ENCODE measurements at places on chromosomes 11 and 22.

DNA sequence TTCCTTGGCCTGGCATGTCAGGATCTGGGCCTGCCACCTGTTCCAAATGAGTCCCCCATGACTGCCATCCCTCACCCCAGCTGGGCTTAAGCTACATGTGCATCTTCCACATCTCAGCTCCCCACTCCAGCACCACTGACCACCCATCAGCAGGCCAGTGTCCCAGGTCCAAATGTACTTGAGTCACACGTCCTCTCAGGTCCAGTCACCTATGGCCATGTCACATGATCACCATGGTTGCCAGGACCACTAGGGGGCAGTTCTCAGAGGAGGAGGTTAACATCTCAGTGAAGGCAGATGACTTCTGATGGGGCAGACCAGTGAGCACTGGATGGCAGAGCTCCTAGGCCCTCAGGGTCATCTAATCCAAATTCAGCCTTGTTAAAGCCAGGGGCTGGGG lies 41.9 kb upstream of the WNT11 start:
- no peak for DNase-seq

GRCh38 chr11:60970369-60970774 lies 1.1 kb upstream of the CD6 start:
- DNase-seq, result peak; percentile 62

DNA sequence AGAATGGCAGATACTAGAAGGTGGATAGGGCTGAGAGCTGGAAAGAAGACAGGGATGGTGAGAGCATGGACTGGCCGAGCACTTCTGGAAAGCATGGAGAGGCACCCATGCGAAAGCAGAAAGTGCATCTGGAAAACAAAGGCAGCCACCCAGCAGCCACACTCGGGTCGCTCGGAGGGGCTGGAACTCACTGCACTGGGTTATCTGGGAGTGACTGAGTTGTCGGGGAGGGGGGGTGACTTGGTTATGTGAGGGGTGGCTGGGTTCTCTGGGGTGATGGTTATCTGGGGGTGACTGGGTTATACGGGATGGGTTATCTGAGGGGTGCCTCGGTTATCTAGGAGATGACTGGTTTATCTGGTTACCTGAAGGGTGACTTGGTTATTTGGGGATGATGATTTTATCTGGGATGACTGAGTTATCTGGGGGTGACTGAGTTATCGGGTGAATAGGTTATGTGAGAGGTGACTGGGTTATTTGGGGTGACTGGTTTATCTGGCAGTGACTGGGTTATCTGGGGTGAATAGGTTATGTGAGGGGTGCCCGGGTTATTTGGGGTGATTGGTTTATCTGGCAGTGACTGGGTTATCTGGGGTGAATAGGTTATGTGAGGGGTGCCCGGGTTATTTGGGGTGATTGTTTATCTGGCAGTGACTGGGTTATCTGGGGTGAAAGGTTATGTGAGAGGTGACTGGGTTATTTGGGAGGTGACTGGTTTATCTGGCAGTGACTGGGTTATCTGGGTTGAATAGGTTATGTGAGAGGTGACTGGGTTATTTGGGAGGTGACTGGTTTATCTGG lies 2.6 kb upstream of the PANX2 start:
- no peak for DNase-seq

DNA sequence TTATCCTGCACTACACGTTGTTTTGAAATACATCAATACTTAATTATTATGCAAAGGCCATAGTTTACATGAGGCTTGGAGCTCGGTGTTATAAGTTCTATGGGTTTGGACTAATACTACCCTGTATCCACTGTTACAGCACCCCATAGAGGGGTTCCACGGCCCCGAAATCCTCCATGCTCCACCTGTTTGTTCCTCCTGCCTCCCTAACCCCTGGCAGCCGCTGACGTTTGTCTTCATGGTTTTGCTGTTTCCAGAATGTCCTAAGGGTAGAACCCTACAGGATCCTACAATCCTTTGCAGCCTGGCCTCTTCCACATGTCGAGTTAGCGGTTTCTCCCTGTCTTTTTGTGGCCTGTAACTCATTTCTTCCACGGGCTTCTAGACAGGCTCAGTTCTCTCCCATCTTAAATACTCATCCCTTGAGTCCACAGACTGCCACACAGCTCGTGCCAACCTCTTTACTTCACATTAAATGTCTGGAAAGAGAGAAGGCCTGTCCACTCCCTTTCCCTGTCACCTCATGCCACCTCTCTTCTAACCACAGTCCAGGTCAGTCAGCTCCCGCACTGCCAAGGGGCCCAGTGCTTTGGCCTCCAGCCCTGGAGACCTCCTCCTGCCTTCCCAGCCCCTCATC lies 42.4 kb upstream of the TH start:
- DNase-seq, result no peak

DNA sequence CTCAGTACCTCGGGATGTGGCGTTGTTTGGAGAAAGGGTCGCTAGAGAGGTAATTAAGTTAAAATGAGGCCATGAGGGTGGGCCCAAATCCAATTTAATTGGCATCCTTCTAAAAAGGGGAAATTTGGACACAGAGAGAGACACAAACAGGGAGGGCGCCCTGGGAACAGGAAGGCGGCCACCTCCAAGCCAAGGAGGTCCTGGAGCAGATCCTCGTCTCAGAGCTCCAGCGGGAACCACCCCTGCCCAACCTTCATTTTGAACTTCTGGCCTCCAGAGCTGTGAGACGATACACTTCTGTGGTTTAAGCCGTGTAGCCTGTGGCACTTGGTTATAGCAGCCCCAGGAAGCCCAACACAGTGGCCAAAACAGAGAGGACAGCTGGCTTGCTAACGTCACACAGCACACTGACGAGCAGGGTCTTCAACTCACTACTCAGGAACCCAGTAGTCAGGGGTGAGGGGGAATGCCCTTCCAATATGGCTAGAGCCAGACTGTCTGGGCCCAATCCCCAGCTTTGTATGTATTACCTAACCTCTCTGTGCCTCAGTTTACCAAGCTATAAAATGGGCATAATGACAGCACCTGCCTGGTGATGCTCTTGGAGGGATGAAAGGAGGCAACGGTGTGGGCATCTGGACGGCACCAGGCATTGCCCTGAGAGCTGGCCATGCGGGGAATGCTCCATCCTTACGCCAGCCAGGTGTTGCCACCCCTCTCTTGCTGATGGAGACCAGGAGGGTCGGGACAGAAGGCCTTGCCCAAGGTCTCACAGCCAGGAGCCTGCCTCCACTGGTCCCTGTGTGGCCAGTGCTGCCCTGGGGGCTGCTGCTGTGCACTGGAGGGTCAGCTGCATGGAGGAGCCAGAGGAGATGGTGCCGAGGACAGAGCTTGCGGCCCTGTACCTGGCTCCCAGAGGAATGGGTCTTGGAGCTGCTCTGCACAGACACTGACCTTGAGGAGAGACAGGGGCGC lies 53.3 kb upstream of the LINC01488 start:
- no peak for DNase-seq

GRCh38 chr22:47779474-47779873 lies 1017.0 kb downstream of the TBC1D22A start:
- DNase-seq, result no peak

- no peak for DNase-seq
Measured at GRCh38 chr11:77191823-77192495, 63.9 kb downstream of the MYO7A start.

DNA sequence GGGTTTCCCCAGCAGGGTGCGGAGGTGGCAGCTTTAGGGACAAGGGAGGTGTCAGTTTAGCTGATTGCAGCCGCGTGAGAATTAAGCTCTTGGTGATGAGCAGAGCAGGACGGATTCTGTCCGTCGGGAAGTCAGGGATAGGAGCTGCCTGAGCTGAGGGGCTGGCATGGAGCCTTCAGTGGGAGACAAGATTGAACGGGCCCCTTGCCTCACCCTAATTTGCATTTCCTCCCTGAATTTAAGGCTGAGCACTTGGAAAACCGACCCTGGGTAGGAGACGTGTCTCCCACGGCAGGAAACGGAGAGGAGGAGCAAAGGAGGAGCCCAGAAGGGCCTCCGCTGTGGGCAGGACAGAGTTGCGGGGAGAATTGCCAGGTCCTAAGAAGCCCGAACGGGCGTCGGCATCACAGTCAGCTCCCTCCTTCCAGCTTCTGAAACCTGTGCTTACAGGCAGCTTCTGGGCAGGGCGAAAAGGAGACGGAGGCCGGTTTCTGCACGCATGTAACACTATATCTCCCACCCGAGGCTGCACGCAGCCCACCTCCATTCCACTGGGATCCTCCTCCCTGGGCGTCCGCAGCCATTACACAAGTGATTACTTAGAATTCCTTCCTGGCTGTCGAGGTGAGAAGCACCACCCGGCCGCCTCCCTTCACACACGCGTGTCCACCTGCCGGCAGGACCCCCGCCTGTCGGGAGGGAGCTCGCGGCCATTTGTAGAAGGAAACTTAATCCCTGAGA lies 345.8 kb downstream of the BRD1 start:
- no peak for DNase-seq

DNA sequence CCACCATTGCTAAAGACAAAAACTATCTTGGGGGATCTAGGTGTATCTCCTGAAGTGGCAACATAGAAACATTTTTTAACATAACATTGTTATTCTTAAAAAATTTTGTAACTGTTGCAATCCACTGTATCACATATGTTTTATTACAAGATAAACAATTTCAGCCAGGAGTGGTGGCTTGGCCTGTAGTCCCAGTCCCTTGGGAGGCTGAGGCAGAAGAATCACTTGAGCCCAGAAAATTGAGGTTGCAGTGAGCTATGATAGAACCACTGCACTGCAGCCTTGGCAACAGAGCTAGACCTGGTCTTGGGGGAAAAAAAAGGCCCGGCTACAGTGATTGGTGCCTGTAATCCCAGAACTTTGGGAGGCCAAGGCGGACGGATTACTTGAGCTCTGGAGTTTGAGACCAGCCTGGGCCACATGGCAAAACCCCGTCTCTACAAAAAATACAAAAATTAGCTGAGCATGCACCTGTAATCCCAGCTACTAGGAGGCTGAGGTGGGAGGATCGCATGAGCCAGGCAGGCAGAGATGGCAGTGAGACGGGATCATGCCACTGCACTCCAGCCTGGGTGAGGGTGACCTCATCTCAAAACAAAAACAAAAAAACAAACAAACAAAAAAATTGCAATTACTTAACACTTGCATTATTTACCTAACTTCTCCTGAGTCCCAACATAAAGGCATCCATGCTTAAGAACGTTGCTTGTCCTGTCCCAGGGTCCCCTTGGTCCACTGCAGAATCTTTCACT lies 1.5 kb upstream of the DEPDC5 start:
- no peak for DNase-seq

- peak; percentile 52 for DNase-seq
Measured at GRCh38 chr22:20117633-20118299, 740 bp upstream of the TRMT2A start.

- DNase-seq, result no peak
Measured at GRCh38 chr22:43230571-43230970, 43.6 kb upstream of the TTLL12 start.

DNA sequence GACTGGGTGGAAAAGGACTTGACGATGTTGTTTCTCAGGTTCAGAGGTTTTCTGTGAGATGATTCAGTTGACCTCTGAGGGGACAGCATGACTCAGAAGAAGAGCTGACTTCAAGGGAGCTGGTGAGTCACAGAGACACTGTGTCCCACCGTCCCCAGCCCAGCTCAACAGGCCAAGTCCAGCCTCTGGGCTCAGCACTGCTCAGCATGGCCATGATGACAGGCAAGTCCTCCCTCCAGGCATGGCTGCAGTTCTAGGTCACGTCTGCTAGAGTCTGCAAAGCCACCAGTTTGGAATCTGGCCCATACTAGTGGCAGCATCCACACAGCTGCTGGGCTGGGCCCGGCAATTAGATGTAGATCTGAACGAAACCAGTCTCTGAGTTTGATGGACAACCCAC lies 12.9 kb downstream of the TRIM29 start:
- no peak for DNase-seq

DNA sequence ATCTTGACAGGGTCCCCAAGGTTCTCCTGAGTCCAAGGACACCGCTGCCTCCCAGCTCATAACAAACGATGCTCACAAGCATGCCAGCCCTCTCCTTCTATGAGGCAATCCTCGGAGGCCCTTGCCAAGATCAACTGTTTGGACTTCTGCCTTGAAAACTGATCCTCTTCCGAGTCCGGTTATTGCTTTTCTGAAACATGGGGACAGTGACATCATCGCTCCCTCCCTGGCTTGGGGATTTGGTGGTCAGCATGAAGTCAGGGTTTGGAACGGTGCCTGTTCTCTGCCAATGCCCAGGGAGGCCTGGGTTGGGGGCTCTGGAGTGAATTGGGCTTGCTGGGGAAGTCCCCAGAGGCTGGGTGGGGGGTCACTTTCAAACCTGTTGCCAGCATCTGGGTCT lies 149.3 kb downstream of the FBXO7 start:
- no peak for DNase-seq

GRCh38 chr11:72684236-72684912 lies 10.2 kb upstream of the PDE2A start:
- no peak for DNase-seq

GRCh38 chr11:119591836-119592310 lies 137.1 kb downstream of the NECTIN1 start:
- no peak for DNase-seq

GRCh38 chr11:34653851-34654482 lies 33.1 kb downstream of the EHF start:
- DNase-seq, result no peak

DNA sequence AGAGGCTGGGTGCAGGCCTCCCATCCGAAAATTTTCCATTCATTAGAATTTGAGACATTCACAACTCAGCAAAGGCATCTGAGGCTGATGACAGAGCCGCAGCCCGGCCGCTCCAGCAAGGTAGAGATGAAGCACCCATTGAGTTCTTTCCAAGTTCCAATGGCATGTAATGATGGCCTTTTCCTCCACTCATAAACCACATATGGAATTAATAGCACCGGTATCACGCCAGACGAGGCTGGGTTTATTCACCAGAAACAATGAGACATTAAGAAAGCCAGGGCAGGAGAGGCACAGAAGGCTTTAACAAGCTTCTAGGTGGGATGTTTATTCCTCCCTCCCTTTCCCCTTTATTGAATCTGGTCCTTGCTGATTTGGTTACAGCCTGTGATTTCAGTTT lies 534.4 kb downstream of the MN1 start:
- DNase-seq, result no peak

GRCh38 chr11:42819126-42819525 lies 492.7 kb upstream of the API5 start:
- no peak for DNase-seq

DNA sequence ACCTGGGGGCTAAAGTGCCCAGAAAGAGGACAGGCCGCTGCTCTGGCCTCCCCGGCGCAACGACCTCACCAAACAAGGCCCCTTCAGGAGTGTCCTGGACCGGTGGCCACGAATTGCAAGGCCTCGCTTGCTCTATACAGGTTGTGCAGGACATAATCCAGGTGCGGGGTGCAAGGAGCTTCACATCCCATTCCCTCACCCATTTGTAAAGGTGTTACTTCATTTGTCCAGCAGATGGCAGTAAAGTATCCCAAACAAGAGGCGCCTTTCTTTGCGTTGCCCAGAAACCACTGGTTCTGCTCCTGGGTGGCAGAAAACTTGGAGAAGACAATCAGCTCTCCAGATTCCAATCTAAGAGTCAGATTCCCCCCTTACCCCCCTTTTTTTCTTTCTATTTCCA lies 35.9 kb upstream of the PRDM11 start:
- no peak for DNase-seq

Measured in stimulated activated CD8-positive, alpha-beta memory T cell treated with anti-CD3 and anti-CD28 coated beads, Interleukin-15, amount 100 ng/mL, for 24 hours (primary cell).